Thoracic aorta (tissue), 2 donors: ENCODE measurements at places on chromosomes 6 and 20. TPM values are rescaled to one million over a fixed set of nuclear protein-coding genes. Genes with fewer than 3 reads are reported as not detected.

NFATC2 gene
- total RNA-seq = 11.9 TPM

GRCh38 chr6:53989504-53989903 lies 121.7 kb upstream of the MLIP start:
- H3K27me3 ChIP-seq = no peaks in the 10 kb centered on the region
- H3K27ac ChIP-seq = no peak overlapping the region
- no peak for DNase-seq
- H3K36me3 ChIP-seq = no peaks in the 10 kb centered on the region
- no peak overlapping the region for H3K4me3 ChIP-seq

- H3K4me3 ChIP-seq = no peak overlapping the region
- H3K27ac ChIP-seq = no peak overlapping the region
- H3K36me3 ChIP-seq = no peaks in the 10 kb centered on the region
- DNase-seq = no peak
- no peaks in the 10 kb centered on the region for H3K27me3 ChIP-seq
- H3K4me1 ChIP-seq = peaks cover 22% of the 10 kb centered on the region
Observed at GRCh38 chr6:13418844-13419243, 68.6 kb downstream of the GFOD1 start.

DNA sequence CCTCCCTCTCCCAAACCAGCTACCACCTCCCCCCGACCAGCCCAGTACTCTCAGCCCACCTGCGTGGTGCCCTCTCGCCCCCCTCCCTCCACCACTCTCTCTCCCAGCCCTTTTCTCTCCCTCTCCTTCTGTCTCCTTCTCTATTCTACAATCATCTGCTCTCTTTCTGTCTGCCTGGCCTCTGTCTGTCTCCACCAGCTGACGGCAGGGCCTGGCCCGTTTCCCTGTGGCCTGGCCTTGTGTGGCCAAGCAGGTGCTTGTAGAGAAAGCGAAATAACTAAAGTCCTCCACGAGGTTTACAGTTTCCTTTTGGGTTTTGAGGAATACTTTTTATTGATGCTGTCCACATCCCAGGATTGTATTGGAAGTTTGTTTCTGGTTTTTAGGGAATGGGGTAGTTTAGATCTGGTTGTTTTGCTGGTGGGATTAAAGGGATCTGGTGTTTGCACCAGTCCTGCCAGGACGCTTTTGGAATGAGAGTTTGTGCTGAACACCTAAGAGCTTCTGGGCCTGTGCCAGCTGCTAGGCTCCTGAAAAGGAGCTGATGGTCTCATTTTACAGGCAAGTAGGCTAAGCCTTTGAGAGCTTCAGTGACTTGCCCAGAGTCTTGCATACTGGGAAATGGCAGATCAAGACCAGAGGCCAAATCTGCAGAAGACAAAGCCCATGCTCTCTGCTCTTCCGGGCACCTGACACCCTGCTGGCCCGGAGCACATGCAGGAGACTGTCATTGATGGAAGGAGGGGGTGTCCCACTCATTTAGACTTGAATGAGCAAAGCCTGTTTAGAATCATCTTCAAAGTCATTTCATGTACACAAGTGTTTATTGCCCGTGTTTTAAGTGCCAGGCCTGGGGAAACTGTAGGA lies 161.7 kb downstream of the SYCP2 start:
- no peak overlapping the region for H3K27ac ChIP-seq
- no peak overlapping the region for H3K4me3 ChIP-seq
- H3K4me1 ChIP-seq = no peaks in the 10 kb centered on the region
- DNase-seq = no peak
- H3K27me3 ChIP-seq = no peaks in the 10 kb centered on the region
